ENCODE measurements at places on chromosomes 1 and 21.

GRCh38 chr1:112554411-112554810 is 45.6 kb downstream of the WNT2B start:
- DNase-seq = no peak

- DNase-seq = no peak
Measured at GRCh38 chr1:227170361-227171166, 147.7 kb downstream of the CDC42BPA start.

DNA sequence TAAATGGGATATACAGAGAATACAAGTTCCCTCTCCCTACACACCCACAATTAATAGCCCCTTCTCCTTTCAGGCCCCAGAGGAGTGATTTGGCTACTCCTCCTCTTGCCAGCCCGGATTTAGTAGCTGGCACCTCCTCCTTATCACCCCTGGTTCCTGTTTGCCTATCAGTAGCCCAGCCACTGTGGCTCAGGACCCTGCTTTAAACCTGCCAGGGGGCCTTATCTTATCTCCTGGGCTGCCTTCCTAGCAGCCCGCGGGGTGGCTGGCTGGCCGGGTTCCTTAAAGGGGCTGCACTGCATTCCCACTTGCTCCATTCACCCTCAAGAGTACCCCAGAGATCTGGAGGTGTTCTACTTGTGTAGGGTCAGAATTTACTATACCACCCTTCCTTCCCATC is 70.4 kb downstream of the PLEKHA6 start:
- no peak for DNase-seq

GRCh38 chr1:44347280-44347679 is 7.8 kb downstream of the ERI3 start:
- DNase-seq = no peak

DNA sequence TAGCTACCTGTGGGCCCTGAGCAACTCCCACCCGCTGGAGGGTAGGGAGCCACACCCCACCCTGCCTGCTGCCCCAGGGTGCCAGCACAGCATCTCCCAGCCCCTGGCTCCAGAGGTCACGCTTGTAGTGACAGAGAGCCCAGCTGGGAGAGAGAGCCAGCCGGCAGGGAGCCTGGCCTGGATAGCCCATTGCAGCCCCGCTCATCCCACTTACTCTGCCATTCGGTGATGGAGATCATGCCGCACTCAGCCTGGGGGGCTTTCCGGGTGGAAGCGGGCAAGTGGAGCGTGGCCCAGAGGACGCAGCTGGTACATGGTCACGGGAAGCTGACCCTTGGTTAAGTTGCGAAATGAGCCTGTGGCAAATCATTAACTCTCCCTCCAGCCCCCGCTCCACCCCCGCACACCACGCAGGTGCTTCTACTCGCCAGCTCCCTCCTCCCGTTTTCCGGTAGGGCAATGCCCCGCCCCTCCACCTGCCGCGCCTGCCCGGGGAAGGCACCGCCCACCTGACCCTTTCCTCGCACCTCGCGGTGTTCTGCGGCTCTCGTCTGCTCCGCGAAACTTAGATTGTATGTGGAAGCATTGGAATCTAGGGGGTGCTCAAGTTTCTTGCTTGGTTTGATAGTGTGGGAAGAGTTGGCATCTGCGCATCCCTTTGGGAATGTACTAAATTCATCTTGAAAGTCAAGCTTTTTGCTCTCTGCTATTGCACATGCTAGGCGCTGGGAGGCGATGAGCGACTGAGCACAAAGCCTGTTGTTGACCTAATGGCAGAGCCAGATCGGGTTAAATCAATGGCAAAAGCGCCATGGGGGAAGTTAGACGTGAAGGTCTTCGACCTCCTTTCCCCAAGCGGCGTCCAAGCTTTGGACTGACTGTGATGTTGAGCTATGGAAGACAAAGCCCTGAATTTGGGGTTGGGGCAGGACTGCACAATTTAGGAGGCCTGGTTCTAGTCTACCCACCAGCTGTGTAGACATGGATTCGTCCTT is at the start of gene GOLT1A:
GOLT1A (minus strand) TSS at position 321 of the 995 bp plus-strand sequence; CDS start at position 239, 82 bp downstream.
- DNase-seq = peak; percentile 42

DNA sequence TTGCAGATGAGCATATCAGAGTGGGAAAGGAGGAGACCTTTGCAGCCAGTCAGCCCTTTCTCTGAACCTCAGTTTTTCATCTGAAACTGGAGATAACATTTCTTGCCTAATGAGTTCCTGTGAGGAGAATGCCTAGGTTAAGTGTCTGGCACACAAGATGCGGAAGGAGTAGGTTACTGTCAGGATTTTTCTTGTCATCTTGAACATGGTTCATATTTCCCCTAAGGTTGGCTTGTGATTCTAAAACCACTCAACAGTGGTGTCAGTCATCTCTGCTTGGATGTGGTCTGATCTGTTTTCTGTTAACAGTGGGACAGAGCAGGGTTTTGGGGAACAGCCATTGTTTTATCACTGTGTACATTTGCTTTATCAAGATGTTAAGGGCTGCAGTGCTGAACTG is 70.6 kb downstream of the TGFB2 start:
- no peak for DNase-seq

- no peak for DNase-seq
Measured at GRCh38 chr1:246798606-246799496, 74.6 kb downstream of the SCCPDH start.

DNA sequence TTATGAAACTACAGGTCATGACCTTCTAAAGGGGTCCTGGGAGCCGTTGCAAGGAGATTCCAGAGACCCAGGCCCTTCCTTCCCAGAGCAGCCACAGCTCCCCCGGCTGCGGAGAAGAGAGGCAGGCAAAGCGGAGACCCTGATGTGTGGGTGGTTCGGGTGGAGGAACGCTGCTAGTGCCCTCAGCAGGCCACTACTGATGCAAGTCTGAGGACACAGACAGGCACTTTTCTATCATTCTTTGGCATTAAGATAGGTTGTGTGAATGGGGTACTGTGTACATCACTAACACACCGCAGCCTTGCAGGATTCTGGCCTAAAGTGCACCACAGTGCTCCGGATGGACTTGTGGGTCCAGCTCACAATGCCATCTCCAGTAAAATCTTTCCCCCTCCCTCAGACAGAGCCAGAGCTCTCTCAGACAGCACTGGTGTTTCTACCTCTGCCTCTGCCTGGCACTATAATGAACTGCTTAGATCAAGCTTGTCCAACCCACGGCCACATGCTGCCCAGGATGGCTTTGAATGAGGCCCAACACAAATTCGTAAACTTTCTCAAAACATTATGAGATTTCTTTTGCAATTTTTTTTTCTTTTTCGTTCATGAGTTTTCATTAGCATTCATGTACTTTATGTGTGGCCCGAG is 121.4 kb downstream of the TGFBR3 start:
- DNase-seq = no peak

GRCh38 chr1:27418326-27419185 is 26.1 kb downstream of the GPR3 start:
- no peak for DNase-seq

DNA sequence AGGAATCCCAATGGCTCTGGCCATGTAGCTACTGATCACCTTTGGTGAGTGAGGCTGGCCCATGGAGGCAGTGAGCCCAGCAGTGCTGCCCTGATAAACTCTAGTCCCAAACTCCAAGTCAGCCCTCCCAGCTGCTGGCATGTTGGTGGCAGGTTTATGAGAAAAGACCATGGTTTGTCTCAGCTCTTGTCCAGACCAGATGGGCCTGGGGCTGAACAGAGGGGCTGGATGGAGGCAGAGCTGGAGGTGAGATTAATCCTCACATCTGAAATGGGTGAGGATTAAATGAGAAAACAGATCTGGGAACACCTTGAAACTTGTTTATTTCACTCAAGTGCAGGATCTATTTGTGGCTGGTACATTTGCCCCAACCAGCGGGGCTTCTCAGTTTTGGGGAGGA is 3.2 kb downstream of the TMEM269 start:
- no peak for DNase-seq

GRCh38 chr1:31482482-31483011 is 69.5 kb downstream of the SERINC2 start:
- DNase-seq = peak; percentile 14

DNA sequence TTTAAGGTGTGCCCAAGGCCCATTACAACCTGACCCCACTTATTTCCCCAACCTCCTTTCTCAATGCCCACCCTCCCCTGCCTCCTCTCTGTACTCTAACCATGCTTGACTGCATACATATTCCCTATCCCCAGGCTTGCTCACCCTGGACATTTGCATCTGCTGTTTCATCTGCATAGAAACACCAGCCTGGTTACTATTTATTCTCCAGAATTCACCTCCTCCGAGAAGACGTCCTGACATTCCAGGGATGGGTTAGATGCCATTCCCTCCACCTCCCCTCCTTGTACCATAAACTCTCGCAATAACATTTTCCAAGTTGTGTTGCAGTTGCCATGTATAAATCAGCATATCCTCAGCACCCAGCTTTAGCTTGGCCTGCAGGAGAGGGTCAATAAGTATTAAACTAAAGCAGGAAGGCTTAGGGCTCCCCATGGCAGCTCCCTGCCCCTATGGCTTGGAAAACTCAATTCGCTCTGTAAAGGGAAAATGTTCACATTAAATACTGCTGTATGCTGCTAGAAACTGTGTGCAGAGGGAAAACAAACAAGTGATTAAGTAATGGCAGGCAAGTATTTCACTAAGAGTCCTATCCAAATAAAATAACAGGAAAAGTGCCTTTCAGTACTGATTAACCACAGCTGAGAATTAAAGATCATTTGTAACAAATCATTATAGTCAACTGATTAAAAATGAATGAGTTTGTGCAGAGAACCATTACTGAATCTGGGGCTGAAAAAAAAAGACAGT is 202.3 kb downstream of the TNR start:
- no peak for DNase-seq

- DNase-seq = no peak
Measured at GRCh38 chr1:8078176-8078671, 52.1 kb upstream of the ERRFI1 start.

- no peak for DNase-seq
Measured at GRCh38 chr1:23806280-23806679, 5.7 kb upstream of the GALE start.

GRCh38 chr1:10682449-10683309 is 113.8 kb downstream of the CASZ1 start:
- no peak for DNase-seq

DNA sequence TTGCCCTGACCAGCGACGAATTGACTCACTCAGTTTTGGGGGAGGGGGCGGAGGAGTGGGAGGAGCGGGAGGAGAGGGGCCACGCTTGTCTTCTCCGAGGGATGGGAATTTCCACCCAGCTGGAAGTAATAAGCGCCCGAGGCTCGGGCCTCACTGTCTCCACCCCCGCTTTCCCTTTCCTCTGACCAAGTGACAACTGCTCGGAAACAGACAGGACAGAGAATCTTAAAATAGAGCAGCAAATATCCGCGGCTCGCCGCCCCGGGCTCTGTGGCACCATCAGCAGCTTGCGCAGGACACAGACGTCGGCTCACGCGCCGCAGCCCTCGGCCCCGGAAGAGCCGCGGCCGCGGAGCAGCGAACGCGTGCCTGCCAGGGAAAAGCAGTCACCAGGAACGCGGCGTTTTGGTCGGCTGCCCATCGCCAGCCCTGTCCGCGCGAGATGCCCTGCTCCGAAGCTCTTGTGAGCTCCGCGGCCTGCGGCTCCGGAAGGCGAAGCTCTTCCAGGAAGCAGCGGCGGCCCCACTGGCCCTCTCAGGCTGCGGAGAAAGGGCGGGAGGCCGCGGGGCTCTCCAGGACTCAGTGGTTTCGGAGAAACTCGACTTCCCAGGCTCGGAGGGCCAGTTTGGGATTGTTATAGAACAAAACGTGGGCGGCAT is 10.7 kb upstream of the RGS16 start:
- DNase-seq = peak; percentile 39

DNA sequence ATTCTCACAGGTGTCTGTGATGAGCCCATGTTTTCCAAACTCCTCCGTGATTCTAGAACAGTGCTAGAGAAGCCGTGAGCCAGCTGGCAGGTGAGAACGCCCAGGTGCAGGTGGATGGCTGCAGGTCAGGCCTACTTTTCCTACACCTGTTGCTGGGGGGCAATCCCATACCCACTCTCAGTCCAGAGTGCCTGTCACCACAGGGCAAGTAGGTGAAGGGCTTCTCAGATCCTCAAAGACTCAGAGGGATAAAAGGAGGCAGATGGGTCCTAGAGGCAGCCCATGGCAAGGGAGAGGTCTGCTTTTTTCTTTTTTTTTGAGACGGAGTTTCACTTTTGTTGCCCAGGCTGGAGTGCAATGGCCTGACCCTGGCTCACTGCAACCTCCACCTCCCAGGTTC is 50.7 kb upstream of the H6PD start:
- DNase-seq = no peak

GRCh38 chr1:168469690-168470089 is 74.1 kb downstream of the XCL2 start:
- DNase-seq = peak; percentile 52

DNA sequence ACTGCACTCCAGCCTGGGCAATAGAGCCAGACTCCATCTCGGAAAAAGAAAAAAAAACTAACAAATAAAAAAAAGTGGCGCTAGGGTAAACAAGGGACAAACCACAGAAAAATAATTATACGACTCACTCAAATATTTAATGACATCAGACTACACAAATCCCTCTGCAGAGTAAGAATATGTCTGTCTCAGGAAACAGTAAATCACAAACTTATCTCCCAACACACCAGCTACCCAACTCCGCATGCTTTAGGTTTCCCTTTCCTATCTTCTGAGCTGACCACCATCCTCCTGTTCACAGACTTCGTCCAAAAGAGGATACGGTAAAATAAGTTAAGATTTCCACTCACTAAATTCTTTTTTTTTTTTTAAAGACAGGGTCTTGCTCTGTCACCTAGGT is 16.2 kb downstream of the WDR47 start:
- DNase-seq = no peak

- DNase-seq = no peak
Measured at GRCh38 chr1:97033949-97034348, 312.4 kb downstream of the PTBP2 start.

- DNase-seq = no peak
Measured at GRCh38 chr1:2136386-2137235, 58.0 kb downstream of the FAAP20 start.

DNA sequence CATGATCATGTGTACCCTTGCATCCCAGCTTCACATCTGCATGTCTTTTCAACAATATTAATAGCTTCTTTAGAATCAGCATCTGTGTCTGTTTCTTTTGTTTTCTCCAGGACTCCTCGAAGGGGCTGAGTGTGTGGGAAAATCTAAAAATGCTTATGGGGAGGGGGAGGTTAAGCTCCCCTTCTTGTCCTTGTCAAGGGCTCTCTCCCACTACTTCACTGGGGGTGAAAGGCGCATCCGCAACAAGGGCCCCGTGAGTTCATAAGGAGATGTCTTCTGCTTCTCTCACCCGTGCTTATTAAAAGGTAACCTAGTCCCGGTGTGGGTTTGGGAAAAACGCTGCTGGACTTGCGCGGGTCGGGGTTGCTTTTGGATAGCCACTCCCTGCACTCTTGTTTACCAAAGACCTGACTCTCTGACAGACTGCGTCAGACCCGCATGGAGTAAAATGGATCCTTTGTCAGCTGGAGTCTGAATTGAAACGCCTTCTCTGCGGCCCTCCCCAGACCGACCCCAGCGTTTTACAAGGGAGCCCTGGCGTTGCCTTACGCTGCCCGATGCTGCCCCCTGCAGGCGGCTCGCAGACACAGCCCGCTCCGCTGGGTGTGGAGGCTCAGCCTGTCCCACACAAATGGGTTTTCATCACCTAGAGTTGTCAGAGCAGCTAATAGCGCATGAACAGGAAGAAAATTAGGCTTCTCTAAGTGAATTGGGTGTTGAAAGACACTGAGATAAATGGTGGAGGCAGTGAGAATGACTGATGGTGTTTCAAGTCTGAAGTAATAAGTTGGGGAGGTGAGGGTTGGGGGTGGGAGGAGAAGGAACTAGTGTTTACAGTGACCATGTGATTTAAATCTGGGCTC is 53.8 kb downstream of the IER5 start:
- peak; percentile 85 for DNase-seq

- no peak for DNase-seq
Measured at GRCh38 chr21:35810431-35810970, 249.8 kb downstream of the SETD4 start.

GRCh38 chr1:67582625-67583461 is 102.2 kb upstream of the GADD45A start:
- no peak for DNase-seq
